ENCODE measurements at places on chromosomes 6 and 20. TPM values are rescaled to one million over a fixed set of nuclear protein-coding genes. Genes with fewer than 3 reads are reported as not detected.

Gene SNX14
- total RNA-seq, result 47.1 TPM

Gene TINAG
- not detected for total RNA-seq

Gene RBBP8NL
- not detected for total RNA-seq

Gene SSTR4
- not detected for total RNA-seq

Gene BMP7
- 0.07 TPM for total RNA-seq

- no peak for DNase-seq
- no peak overlapping the region for H3K27ac ChIP-seq
- no peak overlapping the region for H3K4me3 ChIP-seq
- H3K36me3 ChIP-seq, result no peaks in the 10 kb centered on the region
Observed at GRCh38 chr6:12645941-12646340, 70.6 kb upstream of the PHACTR1 start.

DNA sequence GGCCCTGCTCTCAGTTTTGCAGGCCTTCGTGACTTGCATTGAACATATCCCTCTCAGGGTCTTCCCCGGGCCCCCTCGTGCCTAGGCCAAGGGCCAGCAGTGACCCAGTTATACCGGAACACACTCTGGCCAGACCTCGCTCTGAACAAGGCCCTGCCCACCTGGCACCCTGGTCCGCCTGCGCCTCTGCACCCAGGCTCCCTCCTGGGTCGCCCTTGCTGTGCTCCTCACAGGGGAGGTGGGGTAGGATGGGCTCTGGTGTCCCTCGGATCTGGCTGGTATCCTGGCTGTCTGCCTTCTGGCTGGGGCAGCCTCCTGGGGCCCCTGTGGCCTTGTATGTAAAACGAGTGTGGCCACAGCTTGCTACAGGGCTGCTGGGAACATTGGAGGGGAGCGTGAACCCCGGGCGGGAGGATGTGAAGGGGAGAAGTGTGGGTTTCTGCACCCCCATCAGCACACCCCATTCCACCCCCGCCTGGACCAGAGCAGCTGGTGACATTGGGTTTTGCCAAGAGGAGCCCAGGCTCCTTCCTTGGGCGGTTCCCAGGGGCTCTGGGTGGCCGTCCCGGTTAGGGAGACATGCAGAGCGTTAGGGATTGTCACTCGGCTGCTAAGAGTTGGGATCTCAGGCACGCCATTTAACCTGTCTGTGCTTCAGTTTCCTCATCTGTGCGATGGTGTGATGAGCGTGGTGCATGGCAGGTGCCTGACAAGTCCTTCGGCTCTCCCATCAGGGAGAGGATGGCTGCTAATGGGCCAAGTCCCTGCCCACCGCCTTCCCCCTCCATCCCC, 17.5 kb downstream of the SRC start:
- peaks cover 3% of the 10 kb centered on the region for H3K36me3 ChIP-seq
- no peak overlapping the region for H3K4me3 ChIP-seq

DNA sequence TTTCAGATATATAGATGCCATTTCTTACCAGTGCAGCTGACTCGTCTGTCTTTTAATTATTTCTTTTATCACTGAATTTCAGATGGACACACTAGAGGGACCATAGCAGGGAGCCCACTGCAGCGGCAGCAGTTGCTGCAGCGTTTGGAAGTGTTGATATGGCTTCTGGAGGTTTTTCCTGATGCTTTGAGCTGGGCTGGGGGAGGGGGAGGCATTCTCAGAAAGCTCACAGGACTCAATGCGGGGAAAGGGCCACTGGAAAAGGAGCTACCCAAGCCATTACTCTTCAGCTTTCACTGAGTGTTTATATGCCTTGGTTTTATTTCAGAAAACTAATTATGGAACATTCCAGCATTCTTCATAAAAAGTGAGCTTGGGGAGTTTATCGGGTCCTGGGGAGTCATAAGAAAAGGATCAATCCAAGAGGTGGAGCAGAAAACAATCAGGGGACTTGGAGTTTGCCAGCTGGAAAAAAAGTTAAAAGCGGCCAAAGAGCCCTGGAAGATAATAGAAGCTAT, 740.4 kb upstream of the FLRT3 start:
- no peaks in the 10 kb centered on the region for H3K36me3 ChIP-seq
- no peaks in the 10 kb centered on the region for H3K4me1 ChIP-seq
- no peaks in the 10 kb centered on the region for H3K27me3 ChIP-seq
- no peak overlapping the region for H3K27ac ChIP-seq

GRCh38 chr6:776528-776931, 83.6 kb upstream of the EXOC2 start:
- no peaks in the 10 kb centered on the region for H3K4me1 ChIP-seq
- no peaks in the 10 kb centered on the region for H3K36me3 ChIP-seq

- H3K4me1 ChIP-seq, result no peaks in the 10 kb centered on the region
- no peak overlapping the region for H3K27ac ChIP-seq
- DNase-seq, result no peak
- H3K36me3 ChIP-seq, result no peaks in the 10 kb centered on the region
Observed at GRCh38 chr6:141107591-141108160, 1025.0 kb upstream of the GJE1 start.

- H3K4me3 ChIP-seq, result peak overlapping the region; percentile 86
- H3K4me1 ChIP-seq, result peaks cover 55% of the 10 kb centered on the region
- DNase-seq, result no peak
- H3K27me3 ChIP-seq, result no peaks in the 10 kb centered on the region
Observed at GRCh38 chr6:32175322-32175710, 568 bp downstream of the AGPAT1 start.

- peaks cover 2% of the 10 kb centered on the region for H3K27me3 ChIP-seq
- DNase-seq, result no peak
- H3K36me3 ChIP-seq, result no peaks in the 10 kb centered on the region
- H3K27ac ChIP-seq, result no peak overlapping the region
- no peak overlapping the region for H3K4me3 ChIP-seq
Observed at GRCh38 chr6:53998303-53998702, 112.9 kb upstream of the MLIP start.

DNA sequence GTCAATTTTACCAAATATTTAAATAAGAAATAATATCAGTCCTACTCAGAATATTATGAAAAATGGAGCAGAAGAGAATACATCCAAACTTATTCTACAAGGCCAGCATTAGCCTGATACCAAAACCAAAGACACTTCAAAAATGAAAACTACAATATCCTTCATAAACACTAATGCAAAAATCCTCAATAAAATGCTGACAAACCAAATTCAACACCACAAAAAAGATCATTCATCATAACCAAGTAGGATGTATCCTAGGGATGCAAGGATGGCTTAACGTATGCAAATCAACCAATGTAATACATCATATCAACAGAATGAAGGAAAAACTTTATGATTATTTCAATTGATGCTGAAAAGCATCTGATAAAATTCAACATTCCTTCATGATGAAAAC, 352.4 kb upstream of the ADGRB3 start:
- no peaks in the 10 kb centered on the region for H3K36me3 ChIP-seq
- H3K4me3 ChIP-seq, result no peak overlapping the region
- no peaks in the 10 kb centered on the region for H3K4me1 ChIP-seq
- no peak overlapping the region for H3K27ac ChIP-seq
- no peaks in the 10 kb centered on the region for H3K27me3 ChIP-seq
- no peak for DNase-seq

GRCh38 chr20:49291200-49291599, 13.3 kb upstream of the ZNFX1 start:
- no peak overlapping the region for H3K27ac ChIP-seq
- no peak overlapping the region for H3K4me3 ChIP-seq
- H3K27me3 ChIP-seq, result no peaks in the 10 kb centered on the region

GRCh38 chr20:21575981-21576740, 62.3 kb upstream of the NKX2-2 start:
- peaks cover 25% of the 10 kb centered on the region for H3K27me3 ChIP-seq
- H3K4me3 ChIP-seq, result no peak overlapping the region
- no peaks in the 10 kb centered on the region for H3K4me1 ChIP-seq

DNA sequence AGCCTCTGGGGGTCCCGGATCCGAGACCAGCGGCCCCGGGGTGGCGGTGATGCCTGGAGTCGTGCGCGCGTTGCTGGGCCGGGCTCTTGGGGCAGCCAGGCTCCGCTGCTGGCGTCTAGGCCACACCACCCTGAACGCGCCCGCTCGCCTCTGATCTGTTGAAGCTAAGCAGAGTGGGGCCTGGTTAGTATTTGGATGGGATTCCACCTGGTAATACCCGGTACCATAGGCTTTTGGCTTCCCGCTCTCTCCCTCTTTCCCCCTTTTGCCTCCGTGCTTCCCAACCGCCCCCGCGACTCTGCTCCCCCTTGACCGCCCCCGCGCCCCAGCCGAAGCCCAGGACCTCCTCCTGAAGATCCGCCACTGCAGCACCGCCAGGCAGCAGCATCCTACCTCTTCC, 1383.5 kb upstream of the DEFB115 start:
- H3K27me3 ChIP-seq, result peaks cover 2% of the 10 kb centered on the region
- H3K4me1 ChIP-seq, result no peaks in the 10 kb centered on the region
- DNase-seq, result peak; percentile 69
- no peak overlapping the region for H3K4me3 ChIP-seq
- peaks cover 8% of the 10 kb centered on the region for H3K36me3 ChIP-seq

Measured in activated CD4-positive, alpha-beta T cell treated with anti-CD3 and anti-CD28 coated beads, Interleukin-2, amount 10 ng/mL, durations not matched to agents 24 days and 14 days (primary cell).